Cardiac muscle cell (in vitro differentiated cells and primary cell): ENCODE measurements at places on chromosomes 11 and 22.
A peak's percentile ranks its signal among the peaks of the same experiment; 100 is the strongest.

GRCh38 chr11:111541254-111542061, 938 bp downstream of the LAYN start:
- no peak overlapping the region for H3K27ac ChIP-seq
- peaks cover 71% of the 10 kb centered on the region for H3K27me3 ChIP-seq
- H3K4me1 ChIP-seq, result no peaks in the 10 kb centered on the region
- H3K4me3 ChIP-seq, result peak overlapping the region; percentile 34

DNA sequence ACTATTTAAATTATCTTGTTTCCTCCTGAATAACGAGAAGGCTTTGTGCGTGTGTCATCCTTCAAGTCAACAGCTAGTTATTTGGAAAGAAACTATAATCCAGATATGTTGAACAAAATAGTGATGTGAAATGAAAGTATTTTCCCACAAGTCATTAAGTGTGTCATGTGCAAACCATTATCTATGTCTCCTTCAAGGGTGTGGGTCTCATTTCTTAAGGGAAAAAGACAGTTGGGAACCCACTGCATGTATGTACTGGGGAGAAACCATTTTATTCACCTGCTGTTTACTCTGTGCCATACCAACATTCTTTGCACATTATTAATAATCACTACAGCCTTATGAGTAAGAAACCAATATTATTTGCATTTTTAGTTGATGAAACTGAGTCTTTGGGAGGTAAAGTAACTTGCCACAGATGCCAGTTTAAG, 145.3 kb upstream of the CTSC start:
- no peaks in the 10 kb centered on the region for H3K27me3 ChIP-seq
- no peak overlapping the region for H3K27ac ChIP-seq
- no peak overlapping the region for H3K4me3 ChIP-seq
- no peaks in the 10 kb centered on the region for H3K36me3 ChIP-seq
- no peaks in the 10 kb centered on the region for H3K4me1 ChIP-seq

DNA sequence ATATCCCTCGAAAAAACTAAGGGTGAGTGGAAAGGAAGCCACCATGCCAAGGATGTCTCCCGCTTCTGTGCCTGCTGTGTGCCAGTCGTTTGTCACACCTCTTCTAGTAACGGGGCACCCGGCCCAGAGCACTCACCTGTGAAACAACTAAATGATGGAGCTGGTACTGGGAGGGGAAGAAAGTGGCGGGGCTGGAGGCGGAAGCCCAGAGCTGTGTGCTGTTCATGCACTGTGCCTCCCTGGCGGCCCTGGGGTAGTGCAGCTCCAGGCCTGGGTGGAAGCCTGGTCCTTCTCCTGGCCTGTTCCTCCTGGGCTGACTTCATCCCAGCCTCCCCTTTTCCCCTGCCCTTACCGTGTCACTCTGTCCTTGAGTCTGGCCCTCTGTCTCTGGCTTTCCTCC, 130.2 kb downstream of the CEP164 start:
- H3K4me3 ChIP-seq, result no peak overlapping the region
- no peak overlapping the region for H3K27ac ChIP-seq
- H3K36me3 ChIP-seq, result no peaks in the 10 kb centered on the region
- no peaks in the 10 kb centered on the region for H3K27me3 ChIP-seq

DNA sequence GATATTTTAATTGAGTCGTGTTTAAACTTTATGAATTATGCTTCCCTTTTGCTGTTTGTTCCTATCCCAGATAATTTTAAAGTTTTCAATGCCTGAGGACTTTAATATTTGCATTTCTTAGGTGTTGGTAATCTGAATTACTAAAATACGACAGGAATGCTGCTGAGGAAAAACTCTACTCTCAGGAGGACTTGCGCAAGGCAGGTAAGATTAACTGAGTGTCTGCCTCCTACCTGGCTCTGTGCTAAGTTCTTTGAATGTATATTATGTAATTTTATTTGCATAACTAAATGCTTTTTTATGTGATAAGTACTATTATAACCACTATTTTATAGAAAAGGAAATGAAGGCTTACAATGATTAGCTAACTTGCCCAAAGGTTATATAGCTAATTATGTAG, 2.7 kb upstream of the KCNA4 start:
- H3K36me3 ChIP-seq, result no peaks in the 10 kb centered on the region
- no peak for DNase-seq
- peaks cover 88% of the 10 kb centered on the region for H3K27me3 ChIP-seq
- no peaks in the 10 kb centered on the region for H3K4me1 ChIP-seq
- H3K4me3 ChIP-seq, result no peak overlapping the region

DNA sequence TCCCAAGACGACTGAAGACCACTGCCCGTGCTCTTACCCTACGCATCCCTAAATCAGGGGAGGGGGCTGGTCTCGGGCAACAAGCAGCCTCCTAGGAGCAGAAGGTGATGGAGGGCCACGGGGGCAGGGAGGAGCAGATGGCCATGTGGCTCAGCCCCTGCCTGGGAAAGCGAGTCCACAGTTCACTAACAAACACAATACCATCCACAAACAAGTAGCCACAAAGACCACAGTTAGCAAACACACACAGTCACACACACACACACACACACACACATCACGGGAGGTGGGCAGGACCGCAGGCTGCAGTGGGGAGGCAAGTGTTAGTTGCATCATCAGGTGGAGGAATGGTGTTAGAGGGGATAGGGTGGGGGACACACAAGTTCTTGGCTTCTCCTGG, 13.2 kb upstream of the FXYD2 start:
- no peak for DNase-seq
- no peaks in the 10 kb centered on the region for H3K27me3 ChIP-seq
- no peak overlapping the region for H3K4me3 ChIP-seq
- H3K4me1 ChIP-seq, result no peaks in the 10 kb centered on the region
- peaks cover 12% of the 10 kb centered on the region for H3K36me3 ChIP-seq
- no peak overlapping the region for H3K27ac ChIP-seq

DNA sequence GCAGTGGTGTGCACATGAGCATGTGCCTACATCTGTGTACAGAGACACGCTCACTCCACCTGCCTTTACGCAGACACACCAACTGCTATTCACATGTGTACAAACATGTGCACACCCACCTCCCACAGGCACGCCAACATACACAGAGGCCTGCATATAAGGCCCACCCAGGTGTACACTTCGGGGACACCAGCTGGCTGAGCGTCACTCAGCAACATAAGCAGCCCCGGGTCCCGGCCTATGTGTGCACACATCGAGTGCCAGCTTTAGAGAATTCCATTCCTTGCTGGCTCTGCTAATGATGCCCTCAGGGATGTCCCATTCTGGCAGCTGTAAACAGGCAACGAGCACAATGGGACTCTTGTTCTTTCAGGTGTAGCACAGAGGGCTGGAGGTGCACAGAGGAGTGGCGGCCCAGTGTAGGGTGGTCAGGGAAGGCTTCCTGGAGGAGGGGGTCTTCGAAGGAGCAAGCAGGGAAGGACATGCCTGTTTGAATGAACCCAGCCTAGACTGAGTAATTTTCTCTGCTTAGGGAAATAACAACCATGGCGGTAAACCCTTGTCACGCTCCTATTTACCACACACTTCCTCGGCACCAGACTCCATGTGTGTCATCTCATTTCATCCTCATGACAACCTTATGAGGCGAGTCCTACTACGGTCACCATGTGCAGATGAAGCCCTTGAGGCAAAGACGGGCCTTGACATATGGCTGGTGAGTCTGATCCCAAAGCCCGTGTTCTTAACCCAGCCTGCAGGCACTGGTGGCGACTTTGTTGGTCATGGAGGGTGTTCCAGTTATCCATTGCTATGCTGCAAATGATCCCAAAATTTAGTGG, 35.1 kb downstream of the RPL3 start:
- peak overlapping the region; percentile 88 for H3K27ac ChIP-seq
- H3K4me1 ChIP-seq, result peaks cover 17% of the 10 kb centered on the region
- DNase-seq, result no peak
- no peaks in the 10 kb centered on the region for H3K27me3 ChIP-seq
- H3K36me3 ChIP-seq, result no peaks in the 10 kb centered on the region

DNA sequence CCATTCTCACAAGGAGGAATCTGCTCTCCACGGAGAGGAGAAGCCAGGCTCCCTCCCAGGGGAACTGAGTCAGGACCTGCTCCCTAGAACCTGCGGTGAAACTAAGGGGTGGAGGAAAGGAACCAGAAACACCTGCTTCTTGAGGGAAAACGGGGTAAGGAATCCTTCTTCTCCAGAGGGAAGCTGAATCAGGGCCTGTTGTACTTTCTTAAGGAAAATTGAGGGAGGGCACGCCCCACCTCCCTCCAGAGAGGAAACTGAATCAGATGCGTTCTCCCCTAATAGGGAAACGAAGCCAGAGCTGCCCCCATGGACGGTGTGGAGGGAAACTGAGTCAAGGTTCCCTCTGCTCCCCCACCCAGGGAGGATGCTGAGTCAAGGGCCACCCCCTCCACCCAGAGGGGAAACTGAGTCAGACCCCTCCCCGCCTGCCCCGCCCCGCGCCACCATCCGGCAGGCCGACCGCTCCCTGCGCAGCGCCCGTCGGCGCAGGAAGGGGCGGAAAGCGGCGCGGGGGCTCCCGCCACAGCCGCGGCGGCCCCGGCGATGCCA, 393 bp downstream of the RELA start:
- DNase-seq, result no peak
- no peaks in the 10 kb centered on the region for H3K4me1 ChIP-seq
- H3K27ac ChIP-seq, result peak overlapping the region; percentile 96
- H3K27me3 ChIP-seq, result no peaks in the 10 kb centered on the region
- H3K4me3 ChIP-seq, result peak overlapping the region; percentile 84

GRCh38 chr11:36447514-36447913, 62.6 kb downstream of the TRAF6 start:
- no peak overlapping the region for H3K27ac ChIP-seq
- peaks cover 52% of the 10 kb centered on the region for H3K27me3 ChIP-seq
- peaks cover 2% of the 10 kb centered on the region for H3K4me1 ChIP-seq
- peak; percentile 40 for DNase-seq
- no peak overlapping the region for H3K4me3 ChIP-seq
- H3K36me3 ChIP-seq, result no peaks in the 10 kb centered on the region

DNA sequence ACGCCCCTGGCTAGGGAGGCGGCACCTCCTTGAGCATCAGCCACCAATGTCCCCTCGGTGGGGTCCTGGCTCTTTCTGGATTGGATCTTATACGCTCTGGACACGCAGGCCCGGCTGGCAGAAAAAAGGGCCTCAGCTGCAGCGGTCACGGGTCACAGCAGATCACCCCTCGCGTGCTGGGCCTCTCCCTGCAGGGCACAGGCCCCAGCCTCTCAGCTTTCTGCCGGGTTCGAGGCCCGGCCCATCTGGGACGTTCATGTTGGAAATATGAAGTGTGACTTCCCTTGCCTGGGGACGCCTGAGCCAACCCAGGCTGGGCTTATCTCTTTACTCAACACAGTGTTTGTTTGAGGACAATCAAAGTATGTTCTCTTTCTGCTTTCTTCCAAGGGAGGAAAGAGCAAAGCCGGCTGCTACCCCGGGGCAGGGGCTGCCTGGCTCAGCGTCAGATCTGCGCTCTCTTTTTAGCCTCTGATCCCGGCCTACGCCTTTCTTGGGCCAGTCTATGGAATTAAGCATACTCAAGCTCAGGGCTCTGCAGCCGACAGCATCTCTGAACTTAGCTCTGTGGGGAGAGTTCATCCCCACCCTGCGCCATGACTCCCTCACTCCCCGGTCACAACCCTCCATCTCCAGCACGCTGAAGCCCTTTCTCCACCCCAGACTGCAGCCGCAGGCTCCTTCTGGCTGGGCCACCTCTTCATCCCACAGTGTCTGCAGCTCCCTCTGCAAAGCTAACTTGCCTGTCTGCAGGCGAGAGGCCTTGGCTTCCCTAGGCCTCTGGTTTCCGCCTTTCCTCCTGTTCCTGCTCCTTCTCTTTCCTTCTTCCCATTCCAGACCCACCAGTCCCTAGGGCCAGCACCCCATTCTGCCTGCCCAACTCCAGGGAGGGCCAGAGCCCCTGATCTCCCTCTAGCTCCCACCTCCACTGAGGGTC, 38.8 kb downstream of the ADAMTS15 start:
- no peak overlapping the region for H3K27ac ChIP-seq
- H3K4me3 ChIP-seq, result no peak overlapping the region
- no peak for DNase-seq
- no peaks in the 10 kb centered on the region for H3K27me3 ChIP-seq
- no peaks in the 10 kb centered on the region for H3K36me3 ChIP-seq

DNA sequence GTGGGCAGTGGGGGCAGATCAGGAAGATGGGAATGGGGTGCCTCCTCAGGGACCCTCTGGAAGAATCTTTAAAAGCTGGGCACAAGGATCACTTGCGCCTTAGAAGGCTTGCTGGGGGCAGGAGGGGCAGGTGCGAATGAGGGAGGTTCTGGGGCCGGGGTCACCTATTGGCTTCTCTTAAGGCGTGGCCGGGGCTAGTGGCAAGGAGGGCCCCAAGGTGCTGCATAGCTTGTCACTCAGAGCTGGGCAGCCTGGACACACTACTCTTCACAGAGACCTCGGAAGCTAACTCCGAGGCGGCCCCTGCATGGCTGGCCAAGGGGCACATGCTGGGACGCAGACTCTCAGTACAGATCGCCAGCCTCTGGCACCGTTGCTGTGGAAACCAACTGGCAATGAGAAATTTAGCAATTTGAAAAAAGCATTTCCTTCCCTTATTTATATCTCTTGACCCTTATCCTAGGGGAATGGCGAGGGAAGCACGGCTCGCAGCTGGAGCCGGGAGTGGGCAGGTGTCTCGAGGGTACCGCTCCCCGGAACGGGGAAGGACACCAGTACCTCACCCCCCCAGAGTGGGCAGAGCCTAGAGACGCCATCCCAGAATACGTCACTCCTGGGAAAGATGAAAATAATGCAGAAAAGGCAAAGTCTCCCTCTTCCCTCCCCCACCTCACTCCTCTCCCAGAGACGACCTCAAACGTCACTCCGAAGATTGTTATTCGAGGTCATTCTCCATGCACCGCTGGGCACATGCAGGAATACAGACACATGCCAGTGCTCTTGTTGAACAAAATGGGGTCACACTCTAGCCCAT, 188.1 kb downstream of the CTTN start:
- no peaks in the 10 kb centered on the region for H3K4me1 ChIP-seq
- no peaks in the 10 kb centered on the region for H3K27me3 ChIP-seq
- no peaks in the 10 kb centered on the region for H3K36me3 ChIP-seq
- H3K27ac ChIP-seq, result no peak overlapping the region
- no peak for DNase-seq

GRCh38 chr11:12205330-12205729, 94.9 kb downstream of the MICAL2 start:
- H3K27me3 ChIP-seq, result no peaks in the 10 kb centered on the region
- H3K4me1 ChIP-seq, result peaks cover 24% of the 10 kb centered on the region
- peaks cover 42% of the 10 kb centered on the region for H3K36me3 ChIP-seq
